ENCODE measurements at places on chromosomes 1 and 21. TPM values are rescaled to one million over a fixed set of nuclear protein-coding genes. Genes with fewer than 3 reads are reported as not detected.

Gene PPP2R5A
- 25.1 TPM for total RNA-seq

Gene C1orf146
- not detected for total RNA-seq

Gene ASCL5
- not detected for total RNA-seq

Gene KIF26B
- 1.1 TPM for total RNA-seq

Gene USH2A
- total RNA-seq = not detected

Gene CDC42SE1
- total RNA-seq = 54.8 TPM

Gene RGS13
- total RNA-seq = not detected

Gene IFI44
- total RNA-seq = 15.0 TPM

Gene MIS18A
- total RNA-seq = 7.0 TPM

Gene ITLN1
- not detected for total RNA-seq

Gene KCNN3
- 0.99 TPM for total RNA-seq

Gene TEDDM1
- total RNA-seq = not detected

Gene LSM10
- total RNA-seq = 9.9 TPM

Gene OR2G6
- total RNA-seq = not detected

Gene AGMAT
- 0.44 TPM for total RNA-seq

Gene PAFAH2
- 32.7 TPM for total RNA-seq

Gene KCNJ9
- total RNA-seq = not detected

Gene ZNF648
- not detected for total RNA-seq

Gene LEMD1
- total RNA-seq = not detected

Gene ERVH48-1
- total RNA-seq = not detected

Data from lung microvascular endothelial cell (primary cell).